ENCODE measurements at places on chromosomes 16 and 17.

- DNase-seq: no peak
Measured at GRCh38 chr17:79792341-79792871, 4.5 kb downstream of the CBX8 start.

- DNase-seq: no peak
Measured at GRCh38 chr16:5607169-5607568, 509.6 kb upstream of the EEF2KMT start.

GRCh38 chr17:40564883-40565768 is at the start of gene CCR7:
Gene CCR7 (minus strand): TSS chr17:40565472. CDS start chr17:40565409, 63 bp downstream.
- no peak for DNase-seq

DNA sequence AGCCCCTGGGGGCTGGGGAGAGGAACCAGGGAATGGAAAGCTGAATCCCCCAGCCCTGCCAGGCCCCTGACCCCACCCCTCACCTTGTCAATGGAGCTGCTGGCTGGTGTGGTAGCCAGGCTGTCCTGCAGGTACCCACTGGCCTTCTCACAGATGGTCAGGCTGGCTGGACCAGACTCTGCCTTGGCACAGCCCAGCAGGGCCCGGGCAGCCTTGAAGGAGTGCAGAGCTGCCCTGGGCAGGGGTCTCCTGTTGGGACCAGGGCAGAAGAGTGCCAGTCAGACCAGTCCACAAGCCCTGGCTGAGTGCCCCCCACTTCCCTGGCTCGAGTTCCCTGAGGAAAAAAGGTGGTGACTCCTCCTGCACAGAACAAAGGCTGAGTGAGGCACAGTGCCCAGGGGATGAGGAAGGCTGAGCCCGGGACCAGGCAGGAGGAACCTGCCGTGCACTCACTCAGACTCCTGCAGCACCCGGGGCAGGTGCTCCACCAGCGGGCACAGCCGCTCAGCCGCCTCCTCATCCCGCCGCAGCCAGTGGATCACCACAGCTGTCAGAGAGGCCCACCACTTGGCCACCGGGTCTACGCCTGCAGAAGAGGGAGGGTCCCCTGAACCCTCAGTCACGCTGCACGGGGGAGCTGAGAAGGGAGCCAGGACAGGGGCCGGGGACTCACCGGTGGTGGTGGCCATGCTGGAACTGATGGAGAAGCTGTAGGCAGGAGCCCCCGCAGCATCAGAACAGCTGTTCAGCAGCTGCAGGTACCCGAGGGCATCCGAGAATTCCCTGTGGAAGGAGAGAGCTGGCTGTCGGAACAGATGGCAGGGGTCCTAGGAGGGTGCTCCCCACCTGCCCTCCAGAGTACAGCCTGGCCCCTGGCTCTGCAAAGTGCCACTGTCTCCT is 22.4 kb downstream of the SREBF1 start:
- DNase-seq: no peak

DNA sequence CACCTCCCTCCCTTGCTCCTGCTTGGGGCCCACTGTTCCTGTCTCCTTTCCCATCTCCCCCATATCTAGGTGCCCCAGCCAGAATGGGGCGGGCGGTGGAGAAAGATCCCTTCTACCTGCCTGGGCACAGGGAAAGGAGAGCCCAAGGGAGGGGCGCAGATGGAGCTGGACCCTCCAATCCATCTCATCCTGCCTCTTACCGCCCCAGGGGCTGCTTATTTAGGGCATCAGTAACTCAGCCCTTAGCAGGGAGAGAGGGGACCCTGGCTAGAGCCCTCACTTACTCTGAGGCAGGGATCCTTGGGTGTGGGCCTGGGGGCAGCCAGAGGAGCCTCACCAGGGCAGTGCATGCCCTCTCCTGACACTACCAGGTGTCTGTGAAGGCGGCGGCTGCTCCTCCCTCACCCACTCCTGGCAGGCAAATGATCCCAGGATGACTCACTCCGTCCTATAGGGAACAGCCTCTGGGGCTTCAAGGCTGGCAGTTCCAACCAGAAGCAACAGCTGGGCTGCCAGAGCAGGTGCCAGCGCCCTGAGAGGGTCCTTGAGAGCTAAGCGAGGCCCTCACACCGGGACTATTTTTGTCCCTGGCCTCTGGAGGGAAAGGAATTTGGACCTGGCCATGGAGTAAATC is 16.3 kb upstream of the BCAR1 start:
- no peak for DNase-seq

DNA sequence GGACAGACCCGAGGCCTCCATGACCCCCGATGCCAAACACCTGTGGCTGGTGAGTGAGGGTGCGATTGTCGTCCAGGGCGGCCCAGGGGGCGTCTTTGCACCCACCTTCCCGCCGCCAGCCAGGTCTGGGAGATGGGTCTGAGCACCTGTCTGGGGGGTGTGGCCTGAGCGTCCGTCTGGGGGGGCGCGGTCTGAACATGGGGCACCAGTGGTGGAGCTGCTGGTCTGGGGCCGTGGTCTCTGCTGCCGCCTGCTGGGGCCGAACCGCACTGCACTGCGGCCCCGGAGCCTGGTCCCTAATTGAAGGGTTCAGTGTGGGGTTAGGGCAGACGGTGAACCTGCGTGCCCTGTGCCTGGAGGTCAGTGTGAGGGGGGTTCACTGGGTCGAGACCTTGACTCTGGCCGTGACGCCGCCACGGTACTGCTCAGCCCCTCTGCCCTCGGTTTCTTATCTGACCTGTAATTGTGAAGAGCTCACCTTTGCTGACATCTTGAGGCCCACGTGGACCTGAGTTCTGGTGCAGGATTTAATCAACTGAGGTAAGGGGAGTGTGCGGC is 12.6 kb upstream of the TCF25 start:
- no peak for DNase-seq

GRCh38 chr17:27356091-27356705 is 62.3 kb downstream of the WSB1 start:
- no peak for DNase-seq

DNA sequence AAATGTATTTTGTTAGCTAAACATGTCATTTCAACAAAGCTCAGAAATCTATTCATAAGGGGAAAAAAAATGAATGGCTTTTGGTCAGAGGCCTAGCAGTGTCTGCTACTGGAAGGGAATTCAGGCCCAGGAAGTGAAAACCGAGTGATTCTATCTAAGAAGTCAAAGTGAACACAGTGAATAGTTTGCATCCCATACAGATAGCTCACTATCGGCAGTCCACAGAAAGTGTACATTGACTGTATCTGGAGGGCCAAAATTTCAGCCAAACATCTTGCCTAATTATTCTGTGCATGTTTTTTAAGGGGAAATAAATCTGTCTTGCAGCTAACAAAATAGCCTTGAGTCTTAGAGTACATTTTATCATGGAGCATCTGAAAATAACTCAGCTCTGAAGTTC is 214.4 kb upstream of the CACNG5 start:
- no peak for DNase-seq

GRCh38 chr17:80319999-80320344 is 59.3 kb downstream of the RNF213 start:
- DNase-seq: no peak

GRCh38 chr17:35586569-35587073 is 501 bp upstream of the AP2B1 start:
- DNase-seq: no peak

GRCh38 chr16:73713251-73713650 is 583.4 kb upstream of the PSMD7 start:
- no peak for DNase-seq

DNA sequence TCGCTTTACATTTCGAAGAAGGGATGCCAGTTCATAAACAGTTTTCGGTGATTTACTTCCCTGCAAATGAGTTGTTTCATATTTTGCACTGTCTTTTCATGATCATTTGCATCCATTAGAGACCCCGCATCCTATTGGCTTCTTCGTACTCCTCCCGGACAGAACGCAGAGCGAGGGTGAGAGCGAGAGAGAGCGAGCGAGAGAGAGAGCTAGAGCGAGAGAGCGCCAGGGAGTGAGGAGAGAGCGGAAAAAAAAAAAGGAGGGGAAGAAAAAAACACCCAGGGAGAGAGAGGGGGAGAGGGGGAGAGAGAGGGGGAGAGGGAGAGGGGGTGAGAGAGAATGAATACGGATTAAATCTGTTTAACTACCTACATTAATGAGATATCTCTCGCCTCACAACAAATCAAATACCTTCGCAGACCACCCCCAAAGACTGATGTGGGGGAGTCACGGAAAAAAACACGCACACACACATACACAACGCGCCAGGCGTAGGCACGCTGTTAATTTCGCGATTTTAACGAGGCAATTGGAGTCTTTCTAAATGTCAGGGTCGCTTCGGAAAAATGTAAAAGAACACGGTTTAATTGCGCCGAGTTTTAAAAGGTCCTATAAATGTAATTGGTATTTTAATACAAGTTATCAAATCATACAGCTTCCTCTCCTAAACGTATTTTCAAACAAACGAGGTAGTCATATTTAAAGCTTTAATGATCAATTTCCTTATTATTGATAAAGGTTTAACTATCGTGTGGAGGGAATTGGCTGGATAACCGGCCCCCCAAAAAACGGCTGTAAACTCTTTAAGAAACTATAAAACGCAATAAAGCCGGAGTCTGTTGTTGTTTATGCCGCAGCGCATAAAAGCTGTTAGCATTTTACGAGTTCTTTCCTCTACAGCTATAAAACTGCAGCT is at the start of gene HOXB8:
Gene HOXB8 (minus strand): TSS at position 246 of the 916 bp plus-strand sequence. CDS start 588 bp downstream, outside the sequence.
- no peak for DNase-seq

DNA sequence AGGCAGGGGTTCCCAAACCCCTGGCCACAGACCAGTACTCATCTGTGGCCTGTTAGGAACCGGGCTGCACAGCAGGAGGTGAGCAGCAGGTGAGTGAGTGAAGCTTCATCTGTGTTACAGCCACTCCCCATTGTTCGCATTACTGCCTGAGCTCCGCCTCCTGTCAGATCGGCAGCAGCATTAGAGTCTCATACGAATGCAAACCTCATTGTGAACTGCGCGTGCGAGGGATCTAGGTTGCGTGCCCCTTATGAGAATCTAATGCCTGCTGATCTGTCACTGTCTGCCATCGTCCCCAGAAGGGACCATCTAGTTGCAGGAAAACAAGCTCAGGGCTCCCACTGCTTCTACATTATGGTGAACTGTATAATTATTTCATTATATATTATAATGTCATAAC is 25.1 kb upstream of the RMI2 start:
- DNase-seq: no peak

DNA sequence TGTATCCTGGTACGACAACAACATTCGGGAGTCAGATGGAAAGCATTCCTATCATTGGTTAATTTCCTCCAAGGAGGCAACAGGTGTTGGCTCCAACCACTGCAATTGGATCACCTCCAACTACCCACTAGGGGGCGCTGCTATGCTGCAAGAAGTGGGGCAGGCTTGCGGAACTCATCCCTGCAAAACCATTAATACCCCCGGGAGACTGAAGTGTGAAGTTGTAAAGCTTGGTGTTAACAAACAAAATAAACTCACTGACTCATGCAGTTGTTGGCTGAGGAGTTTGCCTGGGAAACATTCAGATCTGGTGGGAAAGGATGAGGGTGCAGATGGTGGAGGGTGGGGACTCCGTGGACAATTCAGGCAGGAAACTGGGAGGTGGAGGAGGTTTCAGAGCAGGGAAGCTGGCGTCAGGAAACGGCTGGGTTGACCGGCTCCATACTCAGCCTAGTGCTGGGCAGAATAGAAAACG is 84.9 kb downstream of the HS3ST2 start:
- peak; percentile 26 for DNase-seq

GRCh38 chr17:66684261-66684660 is 150.7 kb upstream of the CACNG5 start:
- no peak for DNase-seq

DNA sequence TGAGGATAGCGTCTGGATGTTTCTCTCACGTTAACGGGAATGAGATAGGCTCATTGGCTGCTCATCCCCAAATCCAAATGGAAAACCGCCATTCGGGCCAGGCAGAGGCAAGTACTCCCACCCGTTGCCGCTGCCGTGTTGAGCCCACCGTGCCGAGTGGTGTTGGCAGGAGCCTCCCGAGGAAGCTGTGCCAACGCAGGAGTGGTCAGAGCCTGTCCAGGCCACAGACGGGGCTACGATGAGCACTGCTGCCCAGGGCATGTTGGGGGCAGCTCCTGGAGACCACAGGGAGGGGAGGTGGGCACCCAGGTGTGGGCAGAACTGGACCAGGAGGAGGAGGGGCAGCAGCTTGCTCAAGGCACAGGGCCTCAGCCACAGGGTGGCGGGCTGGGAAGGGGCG is 72.0 kb downstream of the KLHDC4 start:
- no peak for DNase-seq

DNA sequence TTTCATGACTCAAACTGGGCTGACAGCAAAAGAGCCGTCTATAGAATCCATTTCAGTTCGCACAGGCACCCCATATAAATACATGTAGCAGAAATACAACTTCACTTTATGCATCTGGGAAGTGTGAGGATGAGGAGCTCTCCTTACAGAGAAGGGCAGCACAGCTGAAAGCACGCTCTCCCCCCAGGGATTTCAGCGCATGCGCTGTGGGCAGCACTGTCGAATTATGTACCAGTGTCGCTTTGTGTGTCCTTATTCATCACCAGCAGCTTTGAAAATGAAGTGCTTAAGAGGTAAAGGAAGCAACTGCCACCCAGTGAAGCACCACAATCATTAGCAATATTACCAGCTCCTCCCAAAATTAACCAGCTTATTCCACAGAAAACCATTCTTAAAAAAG is 39.9 kb downstream of the CEP95 start:
- no peak for DNase-seq

DNA sequence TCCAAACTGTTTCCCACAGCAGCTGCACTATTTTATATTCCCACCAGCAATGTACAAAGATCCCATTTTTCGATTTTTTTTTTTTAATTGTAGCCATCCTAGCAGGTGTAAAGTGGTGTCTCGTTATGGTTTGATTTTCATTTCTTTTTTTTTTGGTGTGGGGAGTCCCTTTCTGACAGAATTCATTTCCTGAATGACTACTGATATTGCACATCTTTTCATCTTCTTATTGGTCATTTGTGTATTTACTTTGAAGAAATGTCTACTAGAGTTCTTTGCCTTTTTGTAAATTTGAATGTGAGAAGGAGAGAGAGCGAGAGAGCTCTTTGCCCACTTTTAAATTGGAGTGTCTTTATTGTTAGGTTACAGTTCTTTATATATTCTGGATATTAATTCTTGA is 14.0 kb downstream of the CYB5B start:
- no peak for DNase-seq

- no peak for DNase-seq
Measured at GRCh38 chr16:1163567-1164055, 10.7 kb downstream of the CACNA1H start.

GRCh38 chr17:67574658-67575293 is 143.0 kb upstream of the NOL11 start:
- DNase-seq: no peak

GRCh38 chr16:4852221-4852872 is 5.1 kb downstream of the UBN1 start:
- no peak for DNase-seq

GRCh38 chr16:54320697-54321340 is 34.2 kb upstream of the IRX3 start:
- DNase-seq: no peak

DNA sequence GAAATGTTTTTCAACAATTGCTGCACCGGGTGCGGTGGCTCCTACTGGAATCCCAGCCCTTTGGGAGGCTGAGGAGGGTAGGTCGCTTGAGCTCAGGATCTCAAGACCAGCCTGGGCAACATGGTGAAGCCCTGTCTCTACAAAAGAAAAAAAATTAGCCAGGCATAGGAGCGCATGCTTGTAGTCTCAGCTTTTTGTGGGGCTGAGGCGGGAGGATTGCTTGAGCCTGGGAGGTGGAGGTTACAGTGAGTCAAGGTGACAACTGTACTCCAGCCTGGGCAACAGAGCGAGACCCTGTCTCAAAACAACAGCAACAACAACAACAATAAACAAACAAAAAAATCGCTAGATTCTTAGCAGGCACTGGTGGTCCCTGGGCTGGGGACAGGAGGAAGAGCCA is 28.5 kb downstream of the IL21R start:
- no peak for DNase-seq

GRCh38 chr17:75060434-75061054 is 13.5 kb downstream of the KCTD2 start:
- DNase-seq: no peak

- no peak for DNase-seq
Measured at GRCh38 chr17:6543079-6544010, 13.0 kb downstream of the PITPNM3 start.
